ENCODE measurements at places on chromosomes 12 and 14.
A peak's percentile ranks its signal among the peaks of the same experiment; 100 is the strongest.

DNA sequence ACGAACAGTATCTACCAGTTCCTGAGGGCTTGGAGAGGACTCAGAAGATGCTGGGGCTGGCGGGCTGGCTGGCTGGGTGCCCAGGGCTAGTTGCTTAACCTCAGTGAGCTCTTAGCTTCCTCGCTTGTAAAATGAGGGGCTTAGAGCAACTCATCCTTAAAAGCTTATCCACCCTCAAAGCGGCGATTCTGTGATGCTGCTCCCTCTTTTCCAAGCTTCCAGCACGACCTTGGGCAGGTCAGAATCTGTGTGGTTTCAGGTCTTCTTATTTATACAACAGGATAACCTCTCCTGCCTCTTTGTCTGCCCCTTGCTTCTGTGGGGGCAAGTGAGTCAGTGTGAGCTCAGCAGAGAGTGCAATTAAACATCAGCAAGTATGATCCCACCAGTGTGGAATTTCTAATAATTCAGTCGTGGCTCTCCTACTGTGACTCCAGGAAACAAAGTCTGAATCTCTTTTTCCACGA is 281.8 kb downstream of the KSR2 start:
- DNase-seq, result peak; percentile 80

GRCh38 chr14:32620303-32620702 is 291.2 kb downstream of the AKAP6 start:
- no peak for DNase-seq

DNA sequence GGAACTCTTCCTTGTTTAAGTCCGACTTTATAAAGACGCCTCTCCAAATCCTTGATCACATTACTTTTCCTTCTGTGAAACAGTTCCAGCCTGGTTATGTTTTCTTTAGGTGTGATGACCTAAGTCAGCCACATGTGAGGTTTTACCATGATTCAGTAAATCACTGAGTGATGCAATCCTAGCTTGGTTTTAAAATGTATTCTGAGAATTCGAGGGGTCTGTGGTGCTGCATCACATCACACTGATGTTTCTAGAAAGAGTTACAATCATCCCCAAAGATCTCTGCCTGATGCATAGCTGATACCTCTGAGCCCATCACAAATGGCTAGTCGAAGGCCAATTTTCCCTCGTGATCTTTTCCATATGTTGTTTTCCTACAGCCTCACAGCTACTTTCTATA is 152.7 kb downstream of the ANO2 start:
- no peak for DNase-seq

DNA sequence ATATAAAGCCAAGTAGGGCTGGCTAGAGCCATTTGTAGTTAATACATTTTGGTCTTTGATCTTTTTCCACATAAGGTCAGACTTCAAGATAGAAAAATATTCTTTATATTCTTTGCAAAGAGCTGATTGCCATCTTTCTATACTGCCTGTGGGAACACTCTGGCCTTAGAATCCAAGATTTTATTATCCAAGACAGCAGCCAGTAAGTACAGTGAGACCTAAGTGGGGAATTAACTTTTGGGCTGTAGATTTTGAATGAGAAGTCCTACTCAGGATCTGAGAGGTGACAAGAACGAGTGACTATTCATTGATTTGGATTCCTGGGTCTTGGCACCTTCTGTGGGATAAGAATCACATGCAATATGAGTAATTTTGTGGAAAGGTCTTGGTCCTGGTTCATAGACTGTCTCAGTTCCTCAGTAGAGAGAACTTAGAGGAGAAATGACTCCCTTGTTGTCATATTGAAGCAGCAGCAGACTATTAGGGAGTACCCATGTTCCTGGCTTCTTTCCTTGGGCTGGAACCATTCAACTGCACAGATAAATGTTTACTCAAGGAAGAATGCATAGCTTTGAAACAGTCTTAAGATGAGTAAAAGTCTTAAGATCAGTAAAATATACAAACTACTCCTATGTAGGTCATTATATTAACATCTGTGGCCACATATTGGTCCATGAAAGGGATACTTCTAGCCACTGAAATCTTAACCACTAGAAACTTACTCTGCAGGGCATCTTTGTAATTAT is 353.8 kb downstream of the RAD51B start:
- peak; percentile 84 for DNase-seq

DNA sequence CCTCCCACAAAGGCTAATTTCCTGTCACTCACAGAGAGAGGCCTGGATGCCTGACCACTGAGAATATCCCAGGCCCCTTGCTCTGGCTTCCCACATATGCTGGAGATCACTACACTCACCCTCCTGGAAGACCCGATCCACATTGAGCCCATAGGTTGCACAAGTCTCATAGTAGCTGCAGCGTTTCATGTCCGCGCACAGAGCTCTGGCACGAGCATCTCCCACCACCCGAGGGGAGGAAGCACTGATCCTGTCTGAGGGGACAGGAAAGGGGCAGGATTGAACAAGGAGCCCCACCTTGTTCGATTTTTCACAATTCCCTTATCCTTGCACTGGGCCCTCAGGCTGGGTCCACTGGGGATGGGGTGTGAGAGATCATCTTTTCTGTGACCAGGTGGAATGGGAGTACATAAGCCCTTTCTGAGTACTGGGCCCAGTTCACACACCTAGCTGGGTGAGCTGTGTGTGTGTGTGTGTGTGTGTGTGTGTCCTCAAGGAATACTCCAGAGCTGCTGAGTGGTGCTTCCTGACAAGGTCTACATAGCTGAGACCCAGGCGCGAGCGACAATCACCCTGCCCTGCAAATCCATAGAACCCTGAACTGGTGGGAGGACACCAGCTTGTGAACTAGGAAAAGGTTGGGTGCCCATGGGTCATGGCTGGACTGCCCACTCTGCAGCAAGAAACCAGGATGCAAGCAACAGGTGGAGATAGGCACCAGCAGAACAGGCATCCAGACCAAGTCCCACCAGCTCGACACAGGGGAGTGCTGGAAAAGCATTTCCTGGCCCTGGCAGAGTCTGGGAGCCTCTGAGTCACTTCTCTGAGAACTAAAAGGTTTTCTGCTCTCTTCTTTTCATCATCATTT is 5.6 kb downstream of the AGAP2 start:
- DNase-seq, result no peak

DNA sequence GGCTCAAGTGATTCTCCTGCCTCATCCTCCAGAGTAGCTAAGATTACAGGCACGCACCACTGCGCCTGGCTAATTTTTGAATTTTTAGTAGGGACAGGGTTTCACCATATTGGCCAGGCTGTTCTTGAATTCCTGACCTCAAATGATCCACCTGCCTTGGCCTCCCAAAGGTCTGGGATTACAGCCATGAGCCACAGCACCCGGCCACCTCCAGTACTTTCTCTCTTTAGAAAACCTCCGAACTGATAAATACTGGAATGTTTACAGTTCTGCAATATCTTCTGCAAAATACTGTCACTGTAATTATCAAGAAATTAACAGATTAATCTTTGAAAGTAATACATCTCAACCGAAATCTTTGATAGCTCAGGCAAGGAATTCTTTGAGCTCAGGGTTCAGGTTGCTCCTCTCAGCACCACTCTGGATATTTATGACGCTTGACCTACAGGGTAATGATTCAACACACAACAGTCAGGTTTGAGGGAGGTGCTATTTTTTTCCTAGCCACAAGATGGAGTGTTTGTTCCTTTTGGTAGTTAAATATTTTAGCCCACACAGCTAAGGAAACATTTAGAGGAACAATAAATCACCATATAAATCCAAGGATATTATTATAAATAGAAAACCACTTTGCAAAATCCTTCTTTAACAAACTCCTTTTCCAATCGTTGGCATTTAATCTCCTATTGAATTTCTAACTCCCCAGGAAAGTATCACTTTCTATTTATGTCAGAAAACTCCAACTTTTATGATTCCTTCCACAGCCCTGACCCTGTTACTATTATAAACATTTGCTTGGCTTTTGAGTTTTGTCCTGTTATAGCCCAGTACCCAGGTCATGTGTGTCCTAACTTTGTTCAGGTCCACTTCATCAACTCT is 48.6 kb upstream of the GTF2A1 start:
- peak; percentile 61 for DNase-seq

GRCh38 chr14:67943947-67944346 is 124.4 kb downstream of the RAD51B start:
- DNase-seq, result peak; percentile 67

DNA sequence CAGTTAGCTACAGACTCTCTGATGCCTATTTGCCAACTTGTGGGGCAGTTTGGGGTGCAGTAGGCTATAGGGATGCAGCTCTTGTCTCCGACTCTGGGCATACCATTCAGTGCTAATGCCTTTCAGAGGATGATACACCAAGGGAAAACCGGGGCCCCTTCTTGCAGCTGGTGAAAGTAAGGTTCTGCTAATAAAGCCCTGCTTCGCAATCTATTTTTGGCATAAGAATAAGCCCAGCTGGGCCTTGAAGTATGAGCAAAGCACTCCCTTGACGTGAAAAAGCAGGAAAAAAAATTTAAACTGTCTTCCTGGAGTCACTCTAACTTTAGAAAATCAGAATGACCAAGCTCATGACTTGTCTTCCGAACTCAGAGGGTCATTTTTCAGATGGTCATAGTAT is 124.1 kb upstream of the RBM19 start:
- no peak for DNase-seq

- DNase-seq, result no peak
Observed at GRCh38 chr14:70186900-70187451, 1.8 kb downstream of the SLC8A3 start.

GRCh38 chr14:56813143-56813551 is 2.9 kb upstream of the OTX2 start:
- DNase-seq, result no peak

- DNase-seq, result no peak
Observed at GRCh38 chr12:2333491-2334195, 280.9 kb downstream of the CACNA1C start.
